Adipocyte (in vitro differentiated cells): ENCODE measurements at places on chromosomes 7 and 10.

GRCh38 chr7:149823631-149824199 lies 14.5 kb upstream of the ZNF862 start:
- DNase-seq, result no peak

DNA sequence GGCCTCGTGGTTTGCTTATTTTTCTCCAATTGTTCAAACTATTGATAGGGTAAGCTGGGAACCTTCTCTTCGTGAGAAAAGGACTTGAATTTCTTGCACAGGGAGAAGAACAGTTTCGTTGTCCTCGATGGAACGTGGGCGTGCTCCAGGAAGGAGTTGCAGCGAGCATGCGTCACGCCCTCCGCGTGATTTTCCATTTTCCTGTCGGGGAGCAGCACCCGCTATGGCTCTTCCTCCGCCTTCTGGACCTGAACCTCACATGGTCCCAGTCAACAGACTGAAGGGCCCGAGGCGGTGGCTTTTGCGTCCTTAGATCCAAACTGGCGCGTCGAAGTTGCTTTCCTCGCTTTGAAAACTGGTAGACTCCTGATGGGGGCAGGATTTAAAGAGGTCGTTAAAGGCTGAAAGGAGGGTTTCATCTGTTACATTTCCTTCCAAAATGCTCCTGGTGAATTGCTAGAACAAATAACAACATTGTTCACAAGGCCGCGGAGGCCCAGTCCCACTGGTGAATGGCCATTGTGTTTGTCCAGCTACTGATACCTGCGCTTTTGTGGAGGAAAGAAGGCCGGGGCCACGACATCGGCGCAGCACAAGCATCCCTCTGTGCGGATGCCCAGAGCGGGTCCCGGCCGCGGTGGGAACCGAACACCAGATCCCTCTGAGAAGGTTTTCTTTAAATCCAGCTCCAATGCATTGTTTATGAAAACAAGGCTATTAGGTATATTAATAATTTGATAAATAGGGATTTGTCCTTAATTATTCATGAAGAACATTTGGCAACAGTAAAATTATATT lies 75.9 kb downstream of the EBF3 start:
- DNase-seq, result no peak

- DNase-seq, result no peak
Measured at GRCh38 chr7:6437251-6437650, 10.5 kb downstream of the DAGLB start.

DNA sequence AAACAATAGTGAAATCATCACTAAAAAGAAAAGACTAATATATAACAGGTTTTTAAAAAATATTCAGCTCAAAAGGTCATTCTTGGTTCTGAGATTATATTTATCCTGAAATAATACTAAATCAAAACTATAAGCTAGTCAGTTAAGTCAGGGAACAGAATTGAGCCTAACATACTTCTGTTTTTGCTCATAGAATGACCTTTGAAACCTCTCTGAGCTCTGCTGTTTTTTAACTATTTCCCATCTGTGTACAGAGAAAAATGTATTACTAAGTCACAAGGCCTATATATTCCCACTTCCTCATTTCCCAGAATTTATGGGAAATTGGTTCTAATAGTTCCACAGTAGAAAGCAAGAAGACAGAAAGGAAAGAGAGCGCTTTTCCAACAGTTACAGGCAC lies 346.8 kb upstream of the ETV1 start:
- DNase-seq, result no peak

GRCh38 chr7:106309362-106309761 lies 24.6 kb upstream of the NAMPT start:
- DNase-seq, result no peak

DNA sequence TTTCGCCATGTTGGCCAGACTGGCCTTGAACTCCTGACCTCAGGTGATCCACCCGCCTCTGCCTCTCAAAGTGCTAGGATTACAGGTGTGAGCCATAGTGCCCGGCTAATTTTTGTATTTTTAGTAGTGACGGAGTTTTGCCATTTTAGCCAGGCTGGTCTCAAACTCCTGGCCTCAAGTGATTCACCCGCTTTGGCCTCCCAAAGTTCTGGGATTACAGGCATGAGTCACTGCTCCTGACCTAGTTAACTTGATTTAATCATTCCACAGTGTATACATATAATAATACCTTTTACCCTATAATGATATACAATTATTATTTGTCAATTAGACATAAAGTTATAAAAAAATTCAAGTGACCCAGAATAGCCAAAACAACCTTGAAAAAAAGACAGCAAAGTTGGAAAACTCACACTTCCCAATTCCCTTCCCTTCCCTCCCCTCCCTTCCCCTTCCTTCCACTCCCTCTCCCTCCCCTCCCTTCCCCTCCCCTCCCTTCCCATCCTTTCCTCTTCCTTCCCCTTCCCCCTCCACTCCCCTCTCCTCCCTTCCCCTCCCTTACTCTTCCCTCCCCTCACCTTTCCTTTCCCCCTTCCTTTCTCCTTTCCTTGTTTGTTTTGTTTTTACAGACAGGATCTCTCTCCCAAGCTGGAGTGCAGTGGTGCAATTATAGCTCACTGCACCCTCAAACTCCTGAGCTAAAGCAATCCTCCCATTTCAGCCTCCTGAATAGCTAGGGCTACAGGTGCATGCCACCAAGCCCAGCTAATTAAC lies 14.8 kb upstream of the ZMIZ2 start:
- DNase-seq, result peak; percentile 61

DNA sequence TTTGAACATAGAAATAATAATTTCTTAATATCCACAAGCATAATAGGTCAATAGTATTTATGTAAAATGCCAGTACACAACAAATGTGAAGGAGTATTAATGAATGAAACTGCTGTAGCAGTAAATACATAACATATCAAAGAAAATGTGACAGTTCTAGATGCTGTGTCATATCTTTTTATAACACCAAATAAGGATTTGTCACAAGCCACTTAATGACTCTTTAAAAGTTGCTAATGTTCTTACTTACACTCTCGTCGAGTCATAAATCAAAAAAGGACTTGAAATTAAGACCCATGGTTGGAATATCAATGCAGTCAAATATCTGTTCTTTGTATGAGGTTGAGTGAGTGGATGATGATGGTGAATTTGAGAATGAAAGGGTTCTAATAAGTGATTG lies 96.6 kb downstream of the CELF2 start:
- DNase-seq, result no peak

- DNase-seq, result no peak
Measured at GRCh38 chr7:117048882-117049281, 95.6 kb downstream of the ST7 start.

GRCh38 chr7:30986738-30987137 lies 23.0 kb downstream of the GHRHR start:
- no peak for DNase-seq

GRCh38 chr7:31948029-31948428 lies 122.2 kb downstream of the PDE1C start:
- DNase-seq, result peak; percentile 88

GRCh38 chr10:104092749-104093148 lies 7.1 kb upstream of the COL17A1 start:
- no peak for DNase-seq

DNA sequence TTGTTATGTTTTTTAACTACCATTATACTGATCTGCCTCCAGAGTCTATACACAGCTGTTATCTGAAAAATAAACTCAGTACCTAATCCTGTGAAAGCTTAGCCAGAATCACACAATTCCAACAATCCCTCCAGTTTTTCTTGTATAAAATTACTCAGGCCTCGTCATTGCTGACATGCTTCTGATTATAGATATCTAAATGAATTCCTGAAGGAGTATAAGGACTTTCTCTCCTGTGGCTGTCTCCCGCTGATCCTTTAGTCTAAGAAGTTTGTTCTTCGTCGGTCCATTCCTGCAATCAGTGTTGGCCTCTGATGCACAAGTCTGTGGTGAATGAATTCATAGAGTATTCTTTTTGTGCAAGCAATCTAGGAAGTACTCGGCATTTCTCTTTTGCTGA lies 288.9 kb upstream of the SEMA3C start:
- no peak for DNase-seq

- DNase-seq, result peak; percentile 71
Measured at GRCh38 chr7:38451840-38452239, 178.4 kb upstream of the TARP start.

- DNase-seq, result no peak
Measured at GRCh38 chr7:49775949-49776443, 2.6 kb downstream of the VWC2 start.

DNA sequence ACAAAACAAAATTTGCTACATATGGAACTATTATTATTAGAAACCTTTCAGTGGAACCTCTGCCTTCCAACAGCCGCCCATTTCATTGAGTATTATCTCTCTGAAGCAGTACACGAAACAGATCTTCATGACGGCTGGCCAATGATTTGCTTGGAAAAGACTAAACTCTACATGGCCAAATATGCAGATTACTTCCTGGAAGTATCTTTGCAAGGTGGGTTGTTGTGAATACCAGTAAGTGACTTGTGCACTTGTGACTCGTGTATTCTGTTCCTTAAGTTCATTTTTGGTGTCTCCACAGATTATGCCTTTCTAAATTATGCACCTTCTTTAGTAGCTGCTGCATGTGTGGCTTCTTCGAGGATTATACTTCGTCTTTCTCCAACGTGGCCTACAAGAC lies 13.4 kb downstream of the CCNJ start:
- no peak for DNase-seq

DNA sequence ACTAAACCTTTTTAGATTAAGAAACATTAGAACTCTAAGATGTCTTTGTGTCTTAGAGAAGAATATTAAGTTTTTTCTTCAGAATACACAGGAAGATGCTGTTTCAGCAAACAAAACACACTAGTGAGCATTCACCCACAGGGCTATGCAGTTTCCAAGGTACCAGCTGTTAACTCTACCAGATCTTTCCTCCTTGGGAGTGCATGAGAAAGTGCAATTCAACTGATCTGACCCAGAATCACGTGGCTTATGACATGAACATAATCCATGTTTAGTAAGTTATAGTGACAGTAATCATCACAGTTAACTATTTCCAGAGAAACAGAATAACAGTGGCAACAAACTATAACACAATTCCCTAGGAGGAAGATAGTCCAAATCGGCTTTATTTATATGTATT lies 270.7 kb downstream of the CACNA2D1 start:
- DNase-seq, result no peak

DNA sequence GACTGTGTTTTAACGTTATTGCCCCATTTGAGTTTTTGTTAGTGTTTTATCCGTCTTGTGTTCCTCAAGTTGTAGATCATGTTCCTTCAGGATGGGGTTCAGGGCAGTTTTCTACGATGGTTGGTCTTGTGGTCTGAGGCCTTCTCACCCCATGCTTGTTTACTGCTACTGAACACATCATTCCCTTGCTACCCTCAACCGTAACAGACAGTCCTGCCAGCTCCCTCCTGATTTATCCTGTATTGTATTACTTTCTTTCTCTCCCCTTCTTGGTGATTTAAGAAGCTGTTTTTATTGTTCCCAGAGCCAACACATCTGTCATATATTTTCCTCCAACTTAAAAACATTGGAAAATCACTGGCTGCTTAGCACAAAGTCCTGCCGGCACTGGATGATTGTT lies 719.8 kb downstream of the INHBA start:
- no peak for DNase-seq

- peak; percentile 29 for DNase-seq
Measured at GRCh38 chr10:8392216-8392615, 337.7 kb downstream of the GATA3 start.

DNA sequence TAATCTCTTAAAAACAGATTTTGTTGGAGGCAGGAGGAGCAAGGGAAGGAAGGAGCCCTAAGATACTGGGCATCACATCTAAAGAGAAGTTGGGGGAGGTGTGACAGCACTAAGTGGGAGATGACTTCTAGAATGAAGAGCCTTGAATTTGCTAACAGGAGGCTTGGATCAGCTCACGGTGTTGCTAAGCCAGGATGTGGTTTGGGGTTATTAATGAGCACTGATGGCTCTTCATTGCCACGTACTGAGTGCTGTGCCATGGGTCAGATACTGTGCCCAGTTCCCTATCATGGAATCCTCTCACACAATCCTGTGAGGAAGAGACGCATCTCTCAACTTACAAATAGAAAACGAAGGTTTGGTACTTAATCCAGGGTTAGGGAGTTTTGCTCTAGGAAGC lies 78.5 kb downstream of the C7orf25 start:
- DNase-seq, result no peak

DNA sequence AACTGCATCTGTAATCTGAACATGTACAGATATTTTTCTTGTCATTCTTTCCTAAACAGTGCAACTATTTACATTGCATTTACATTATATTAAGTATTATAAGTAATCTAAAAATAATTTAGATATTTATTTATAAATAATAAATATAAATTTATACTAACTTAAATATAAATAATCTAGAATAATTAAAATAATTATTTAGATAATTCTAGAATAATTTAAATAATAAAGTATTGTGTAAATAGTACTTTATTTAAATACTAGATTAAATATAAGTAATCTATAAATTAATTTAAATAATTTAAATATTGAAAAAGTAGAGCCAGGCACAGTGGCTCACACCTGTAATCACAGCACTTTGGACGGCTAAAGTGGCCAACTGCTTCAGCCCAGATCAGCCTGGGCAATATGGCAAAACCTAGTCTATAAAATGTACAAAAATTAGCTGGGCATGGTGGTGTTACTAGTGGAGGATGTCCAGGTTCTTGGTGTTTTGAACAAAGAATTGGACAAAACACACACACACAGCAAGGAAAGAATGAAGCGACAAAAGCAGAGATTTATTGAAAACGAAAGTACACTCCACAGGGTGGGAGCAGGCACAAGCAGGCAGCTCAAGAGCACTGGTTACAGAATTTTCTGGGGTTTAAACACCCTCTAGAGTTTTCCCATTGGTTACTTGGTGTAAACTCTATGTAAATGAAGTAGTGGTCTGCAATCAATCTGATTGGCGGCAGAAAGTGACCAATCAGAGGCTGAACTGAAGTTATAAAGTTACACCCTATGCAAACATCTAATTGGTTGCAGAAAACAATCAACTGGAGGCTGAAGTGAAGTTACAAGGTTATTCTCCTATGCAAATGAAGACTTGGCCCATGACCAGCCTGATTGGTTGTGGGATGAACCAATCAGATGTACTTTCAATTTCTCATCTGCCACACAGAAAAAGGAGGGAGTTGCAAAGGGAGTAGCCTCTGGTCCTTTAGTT lies 100.2 kb upstream of the SP4 start:
- DNase-seq, result no peak

DNA sequence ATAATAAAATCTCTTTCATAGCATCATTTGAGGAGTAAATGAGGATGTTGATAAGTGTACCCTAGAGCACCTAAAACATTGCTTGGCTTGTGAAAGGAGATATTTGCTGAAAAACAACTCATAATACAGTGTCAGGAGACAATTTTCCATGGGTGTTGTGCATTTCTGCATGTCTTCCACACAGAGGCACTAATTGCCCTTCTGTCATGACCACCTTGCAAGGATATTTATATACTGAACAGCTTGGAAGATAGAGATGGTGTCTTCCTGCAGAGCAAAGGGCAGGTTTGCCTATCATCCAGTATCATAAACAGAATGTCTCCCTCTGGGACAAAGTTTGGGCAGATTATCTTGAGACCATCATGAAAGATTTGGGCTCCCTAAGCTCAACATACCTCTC lies 495.2 kb upstream of the LRRN3 start:
- DNase-seq, result no peak

DNA sequence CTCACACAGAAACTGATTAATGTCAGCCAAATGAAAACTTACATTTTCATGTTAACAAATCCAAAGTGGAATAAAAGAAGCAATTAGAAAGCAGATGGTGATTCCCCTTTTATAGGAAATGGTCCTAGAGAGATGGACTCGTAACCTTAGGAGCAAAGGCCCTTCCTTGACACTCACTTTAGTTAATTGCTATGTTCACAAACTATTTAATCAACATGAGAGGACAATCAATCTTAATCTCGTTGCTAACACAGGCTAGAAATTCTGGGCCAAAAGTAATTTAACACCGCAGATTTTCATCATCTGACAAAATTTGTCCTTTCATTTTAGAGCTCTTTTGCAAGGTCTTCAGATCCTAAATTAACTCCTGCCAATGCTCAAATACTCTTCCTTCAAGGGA lies 64.0 kb upstream of the DNAJB12 start:
- DNase-seq, result no peak
